ENCODE measurements at places on chromosomes 16 and 17.

- no peak for DNase-seq
Observed at GRCh38 chr17:27631411-27631760, 398 bp downstream of the LGALS9 start.

DNA sequence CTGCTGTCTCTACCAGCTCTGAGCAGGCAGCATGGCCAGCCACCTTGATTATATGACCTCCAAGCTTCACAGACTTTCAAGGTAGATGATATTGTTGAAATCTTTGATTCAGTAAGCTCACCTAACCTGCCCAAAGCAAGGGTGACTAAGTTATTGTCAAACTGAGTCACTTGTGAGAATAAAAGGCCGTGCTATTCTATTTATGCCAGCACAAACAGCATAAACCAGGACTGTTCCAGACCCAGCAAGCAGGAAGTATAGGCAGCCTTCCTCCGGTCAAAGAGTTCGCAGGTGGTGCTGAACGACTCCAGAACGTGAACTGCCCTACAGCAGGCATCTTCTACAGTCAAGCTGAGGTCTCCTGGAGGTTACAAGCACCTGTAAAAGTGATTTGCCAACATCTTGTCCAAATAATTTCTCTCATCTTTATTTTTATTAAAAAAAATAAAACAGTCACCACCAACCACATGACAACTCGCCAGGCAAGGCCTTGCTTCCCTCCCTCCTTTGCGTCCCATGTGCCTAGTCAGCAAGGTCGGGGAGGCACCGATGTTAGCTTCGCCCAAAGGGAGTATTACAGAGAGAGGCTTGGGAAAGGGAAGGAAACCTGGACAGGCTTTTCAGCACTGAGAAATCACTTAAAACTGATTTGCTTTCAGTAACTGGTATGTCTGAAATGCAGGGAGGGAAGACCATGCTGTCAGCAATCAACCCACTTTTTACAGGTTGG is 10.8 kb downstream of the ARL2BP start:
- no peak for DNase-seq

GRCh38 chr17:7477392-7478275 is 1.8 kb downstream of the ZBTB4 start:
- peak; percentile 55 for DNase-seq

DNA sequence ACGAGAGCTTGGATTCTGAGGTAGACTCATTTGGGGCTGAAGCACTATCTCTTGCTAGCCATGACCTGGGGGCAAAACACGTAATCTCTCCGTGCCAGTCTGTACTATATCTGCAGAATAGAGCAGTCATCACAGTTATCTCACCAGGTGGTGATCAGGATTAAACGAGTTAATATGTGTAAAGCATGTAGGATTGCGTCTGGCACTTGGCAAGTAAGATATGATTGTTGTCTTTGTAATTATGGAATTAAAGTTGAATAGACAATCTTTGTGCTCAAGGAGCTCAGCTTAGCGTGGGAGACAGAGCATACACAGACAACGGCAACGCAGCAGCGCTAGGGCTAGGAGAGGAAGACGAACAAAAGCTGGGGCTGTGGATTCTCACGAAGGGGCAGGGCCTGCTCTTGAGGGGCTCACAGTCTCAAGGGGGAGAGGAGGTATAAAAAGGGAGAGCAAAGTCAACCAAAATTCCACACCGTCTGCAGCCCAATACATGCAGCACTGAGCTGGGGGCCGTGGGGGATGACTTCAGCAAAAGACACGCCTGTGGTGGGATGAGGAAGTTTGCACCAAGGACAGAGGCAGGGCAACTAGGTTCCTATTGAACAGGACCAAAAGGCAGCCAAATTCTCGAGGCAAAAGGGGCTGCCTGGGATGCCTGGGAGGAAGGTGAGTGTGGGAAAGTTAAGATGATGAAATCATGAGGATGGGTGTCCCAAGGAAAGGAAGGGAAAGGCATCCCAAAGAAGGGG is 68.6 kb downstream of the SDK2 start:
- DNase-seq: no peak

- DNase-seq: peak; percentile 94
Observed at GRCh38 chr16:82043680-82044584, 8.9 kb downstream of the HSD17B2 start.

DNA sequence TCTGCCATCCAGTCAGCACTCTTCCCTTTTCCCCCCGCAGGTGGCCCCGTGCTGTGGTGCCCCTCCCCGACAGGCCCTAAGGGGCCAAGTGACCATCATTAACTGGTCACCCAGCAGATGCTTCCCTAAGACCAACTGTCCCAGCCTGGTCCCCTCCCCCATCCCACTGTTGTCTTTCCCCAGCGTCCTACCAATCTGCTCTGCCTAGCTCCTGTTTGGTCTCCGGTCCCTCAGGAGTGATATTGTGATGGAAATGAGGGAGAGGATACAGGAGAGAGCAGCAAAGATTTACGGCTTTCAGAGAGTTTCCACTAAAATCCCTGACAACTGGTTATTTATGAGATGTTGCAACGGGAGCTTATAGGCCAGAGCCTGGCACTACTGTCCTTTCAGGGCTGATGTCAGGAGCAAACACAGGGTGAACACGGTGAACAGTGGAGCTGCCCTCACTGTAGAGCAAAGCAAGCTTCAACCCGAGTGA is 1.4 kb upstream of the TTLL6 start:
- DNase-seq: no peak

DNA sequence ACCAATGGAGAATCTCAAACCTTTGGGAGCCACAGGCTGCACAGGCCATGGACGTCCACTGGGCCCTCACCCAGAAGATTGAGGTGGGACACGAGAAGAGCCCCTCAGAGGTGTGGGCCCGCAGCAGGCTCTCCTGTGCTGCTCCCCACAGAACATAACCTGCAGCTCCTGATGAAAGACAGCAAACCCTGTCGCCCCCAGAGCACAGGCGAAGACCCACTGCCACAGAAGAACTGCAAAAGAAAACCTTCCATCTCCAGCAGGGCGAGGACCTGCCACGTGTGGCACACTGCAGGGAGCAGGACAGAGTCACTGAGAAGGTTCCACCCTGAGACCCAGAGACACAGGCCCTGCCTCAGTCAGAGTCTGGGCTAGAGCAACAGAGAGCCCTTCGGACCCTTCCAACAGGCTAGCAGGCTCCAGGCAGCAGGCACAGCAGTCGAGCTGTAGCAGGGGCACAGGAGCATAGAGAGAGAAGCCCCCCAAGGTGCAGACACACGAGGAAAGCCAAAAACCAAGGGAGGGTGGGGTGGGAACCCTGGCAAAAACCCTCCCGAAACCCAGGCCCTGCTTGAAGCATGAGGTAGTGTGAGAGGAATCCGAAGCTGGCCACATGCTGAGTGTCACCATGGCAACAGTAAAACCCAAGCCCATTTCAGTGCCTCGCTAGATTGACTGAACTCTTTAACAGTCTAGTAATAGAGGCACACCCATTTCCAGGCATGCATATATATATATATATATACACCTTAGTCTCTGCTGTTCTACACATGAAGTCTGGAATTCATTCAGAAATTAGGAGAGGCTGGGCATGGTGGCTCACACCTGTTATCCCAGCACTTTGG is 60.0 kb upstream of the CHMP6 start:
- DNase-seq: peak; percentile 89

- DNase-seq: peak; percentile 53
Observed at GRCh38 chr17:39002991-39003715, 36.0 kb upstream of the FBXO47 start.

- DNase-seq: peak; percentile 44
Observed at GRCh38 chr16:56932721-56933619, 1.0 kb downstream of the HERPUD1 start.

GRCh38 chr16:17964196-17964595 is 372.3 kb downstream of the NPIPA8 start:
- no peak for DNase-seq

DNA sequence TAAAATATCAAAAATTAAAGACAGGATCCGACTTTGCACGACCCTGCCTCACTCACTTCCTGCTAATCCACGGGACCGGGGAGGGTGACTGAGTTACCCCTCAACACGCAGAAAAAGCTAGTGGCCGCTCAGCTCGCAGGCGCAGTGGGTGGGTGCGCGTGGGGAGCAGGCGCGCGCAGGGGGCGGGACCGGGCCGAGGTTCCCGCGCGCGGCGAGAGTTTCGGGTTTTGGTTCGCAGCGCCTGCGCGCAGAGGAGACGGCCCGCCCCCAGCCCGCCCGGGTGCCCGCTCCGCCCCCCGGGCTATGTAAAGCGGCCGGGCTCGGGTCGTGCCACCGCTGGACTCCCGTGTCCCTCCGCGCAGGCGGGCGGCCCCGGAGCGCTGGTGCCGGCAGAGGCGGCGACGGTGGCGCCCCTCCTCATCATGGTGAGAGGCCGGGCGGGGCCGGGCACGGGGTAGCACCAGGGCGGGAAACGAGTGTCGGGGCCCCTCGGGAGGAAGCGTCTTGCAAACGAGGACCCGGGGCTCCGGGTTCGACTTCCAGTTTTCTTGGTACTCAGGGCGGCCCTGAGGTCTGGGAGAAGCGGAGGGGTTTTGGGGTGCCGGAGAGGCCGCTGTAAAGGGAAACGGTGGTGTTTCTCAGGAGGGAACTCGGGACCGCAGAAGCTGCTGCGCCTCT is at the start of gene CNP:
TSS of gene CNP (plus strand) at position 333 of the 678 bp plus-strand sequence. CDS start at position 423, 90 bp downstream.
- peak; percentile 90 for DNase-seq

GRCh38 chr17:535198-535597 is 179.4 kb downstream of the VPS53 start:
- DNase-seq: no peak

DNA sequence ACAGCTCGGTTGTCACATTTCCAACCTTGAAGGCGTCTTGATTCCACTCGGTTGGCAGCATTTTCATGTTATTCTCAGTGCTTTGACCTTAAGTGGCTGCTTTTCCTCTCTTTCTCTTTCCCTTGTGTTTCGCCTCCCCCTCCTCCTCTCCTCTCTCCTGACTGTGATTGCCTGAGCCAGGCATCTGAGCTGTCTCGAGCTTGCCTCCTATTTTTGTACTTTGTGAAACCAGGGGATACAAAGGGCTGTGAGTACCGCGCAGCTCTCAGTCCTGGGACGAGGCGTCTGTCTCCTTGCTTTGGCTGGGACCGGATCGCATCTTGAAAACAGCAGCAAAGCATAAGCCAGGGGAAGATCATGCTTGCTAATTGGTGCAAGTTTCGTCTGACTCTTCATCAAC is 48.8 kb upstream of the SDK2 start:
- DNase-seq: no peak

GRCh38 chr17:68760141-68760475 is 158.9 kb upstream of the FAM20A start:
- DNase-seq: no peak

GRCh38 chr16:4372578-4373355 is 1.1 kb downstream of the VASN start:
- DNase-seq: peak; percentile 85

- DNase-seq: no peak
Observed at GRCh38 chr17:8212312-8213180, 2.2 kb upstream of the AURKB start.

Measured in fibroblast of skin of right quadriceps (primary cell).